ENCODE measurements at places on chromosomes 1 and 21. TPM values are rescaled to one million over a fixed set of nuclear protein-coding genes. Genes with fewer than 3 reads are reported as not detected.

DNA sequence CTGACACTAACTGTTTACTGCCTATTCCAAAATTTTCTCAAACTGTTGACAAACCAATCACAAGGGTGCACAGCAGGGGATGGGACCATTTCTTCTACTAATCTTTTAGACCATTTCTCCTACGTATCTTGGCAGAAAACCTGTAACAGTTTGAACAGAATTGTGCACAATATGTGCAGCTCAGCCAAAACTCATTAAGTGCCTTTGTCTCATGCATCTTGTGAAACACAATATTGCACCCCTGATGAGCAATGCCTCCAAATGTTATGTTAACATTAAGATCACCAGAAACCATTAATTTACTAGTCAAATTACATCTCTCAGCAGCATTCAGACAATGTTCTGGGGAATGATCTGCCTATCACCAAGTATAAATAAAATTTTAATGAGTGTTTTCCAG is 247.5 kb downstream of the NRIP1 start:
- DNase-seq: no peak

GRCh38 chr1:182667848-182668505 is 16.4 kb downstream of the RGS8 start:
- DNase-seq: no peak

GRCh38 chr1:203340112-203340790 is 10.7 kb downstream of the FMOD start:
- no peak for DNase-seq

DNA sequence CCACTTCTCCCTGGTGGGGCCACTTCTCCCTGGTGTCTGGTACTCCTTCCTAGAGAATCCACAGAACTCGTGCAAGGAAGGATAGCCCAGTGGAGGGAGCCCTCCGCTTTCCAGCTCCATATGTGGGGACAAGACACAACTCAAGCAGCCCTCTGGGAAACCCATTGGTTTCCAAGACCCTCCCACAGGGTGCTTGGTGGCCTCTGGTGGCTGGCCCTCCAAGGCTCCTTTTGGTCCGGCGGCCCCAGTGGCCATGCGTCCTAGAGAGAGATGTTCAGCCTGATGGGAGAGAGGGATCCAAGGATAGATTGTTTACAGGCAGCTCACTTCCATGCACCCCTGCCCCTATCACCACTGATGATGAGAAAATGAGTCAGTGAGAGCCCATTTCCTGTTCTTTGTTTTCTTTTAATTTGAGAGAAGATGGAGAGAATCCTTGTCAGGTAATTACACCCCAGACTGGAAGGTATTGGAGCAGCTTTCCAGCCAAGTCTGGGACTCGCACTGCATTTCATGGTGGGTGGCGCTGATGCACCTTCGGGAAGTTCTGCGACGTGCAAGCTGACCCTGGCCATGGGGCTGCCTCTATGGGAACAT is 486.2 kb upstream of the VAMP3 start:
- no peak for DNase-seq

- DNase-seq: no peak
Measured at GRCh38 chr1:37616330-37616729, 18.4 kb downstream of the RSPO1 start.

- DNase-seq: no peak
Measured at GRCh38 chr1:66925558-66925910, 744 bp downstream of the MIER1 start.

- DNase-seq: no peak
Measured at GRCh38 chr1:87436534-87436933, 107.9 kb downstream of the LMO4 start.

DNA sequence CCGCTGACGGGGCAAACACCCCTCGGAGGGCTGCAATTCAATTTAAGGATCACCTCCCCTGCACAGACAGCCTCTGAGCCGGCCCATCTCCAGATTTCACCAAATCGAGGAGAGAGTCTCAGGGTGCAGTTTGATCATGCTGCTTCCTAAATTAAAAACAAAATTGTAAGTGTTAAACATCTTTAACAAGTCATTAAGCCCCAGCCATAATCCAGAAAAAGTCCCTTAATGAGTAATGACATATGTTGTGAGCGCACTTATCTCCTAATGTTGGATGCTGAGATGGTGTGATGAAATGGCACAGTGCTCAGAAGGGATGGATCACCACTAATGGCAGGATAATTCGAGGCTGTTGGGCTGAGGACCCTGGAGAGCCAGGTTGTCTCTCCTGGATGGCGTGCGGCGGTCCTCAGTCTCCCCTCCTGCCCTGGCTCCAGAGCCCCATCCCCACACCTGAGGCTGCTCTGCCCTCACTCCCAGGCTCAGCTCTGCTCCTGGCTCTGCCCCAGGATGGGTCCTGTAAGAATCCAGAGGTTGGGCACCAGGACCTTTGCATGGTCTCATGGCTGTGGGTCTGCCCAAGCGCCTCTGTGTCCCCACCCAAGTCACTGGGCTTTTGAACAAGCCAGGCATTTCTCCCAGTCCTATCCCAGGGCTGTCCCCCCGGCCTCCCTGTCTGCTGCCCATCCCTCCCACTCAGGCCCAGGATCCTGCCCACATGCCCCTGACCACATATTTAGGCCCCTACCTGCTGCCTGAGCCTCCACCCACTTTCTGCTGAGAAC is 224.4 kb upstream of the POU3F1 start:
- DNase-seq: no peak

GRCh38 chr21:42164064-42164789 is 54.7 kb upstream of the ABCG1 start:
- peak; percentile 85 for DNase-seq

DNA sequence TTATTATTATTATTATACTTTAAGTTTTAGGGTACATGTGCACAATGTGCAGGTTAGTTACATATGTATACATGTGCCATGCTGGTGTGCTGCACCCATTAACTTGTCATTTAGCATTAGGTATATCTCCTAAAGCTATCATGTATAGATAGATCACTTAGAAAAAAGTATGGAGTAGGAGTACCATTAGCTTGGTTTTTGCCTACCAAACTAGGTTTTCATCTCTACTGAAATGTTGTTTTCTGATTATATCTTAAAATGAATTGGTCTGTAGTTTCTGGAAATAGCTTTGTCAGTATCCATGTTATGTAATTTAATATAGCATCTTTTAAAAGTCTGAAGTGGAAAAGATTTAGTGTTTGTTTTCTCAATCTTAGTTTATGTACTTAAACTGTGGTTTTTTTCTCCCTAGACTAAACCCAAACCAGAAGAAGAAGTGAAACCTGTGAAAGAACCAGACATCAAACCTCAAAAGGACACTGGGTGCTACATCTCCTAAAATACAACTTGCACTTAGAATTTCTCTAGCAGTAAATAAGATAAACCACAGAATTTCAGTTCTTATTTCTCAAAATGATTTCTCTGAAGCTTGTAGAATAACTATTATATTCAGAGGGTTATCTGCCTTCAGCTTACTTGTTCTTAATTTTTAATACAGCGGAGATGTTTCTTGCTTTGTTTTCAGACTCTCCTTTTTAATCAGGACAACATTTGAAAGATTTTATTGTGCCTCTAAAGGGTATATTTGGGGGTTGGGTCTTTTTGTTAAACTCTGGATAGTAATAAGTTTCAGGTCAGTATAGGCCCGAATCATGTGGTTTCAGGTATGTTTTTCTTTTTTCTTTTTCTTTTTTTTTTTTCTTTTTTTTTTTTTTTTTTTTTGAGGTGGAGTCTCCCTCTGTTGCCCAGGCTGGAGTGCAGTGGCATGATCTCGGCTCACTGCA is 4.5 kb upstream of the FAM177B start:
- DNase-seq: no peak

DNA sequence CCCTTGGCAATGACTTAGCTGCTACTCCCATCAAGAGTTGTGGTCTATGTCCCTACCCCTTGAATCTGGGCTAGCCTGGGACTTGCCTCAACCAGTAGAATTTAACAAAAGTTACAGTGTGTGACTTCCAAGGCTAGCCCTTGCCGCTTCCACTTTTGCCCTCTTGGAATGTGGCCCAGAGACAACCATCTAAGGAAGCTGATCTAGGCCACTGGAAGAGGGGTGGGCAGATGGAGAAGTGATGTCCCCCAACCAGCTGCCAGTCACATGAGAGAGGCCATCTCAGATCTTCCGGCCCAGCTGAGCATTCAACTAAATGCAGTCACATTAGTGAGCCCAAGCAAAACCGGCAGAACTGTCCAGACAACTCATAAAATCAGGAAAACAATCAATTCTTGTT is 115.1 kb downstream of the TOMM20 start:
- DNase-seq: peak; percentile 59

GRCh38 chr1:39788758-39789570 is at the start of gene BMP8B:
Gene BMP8B, minus strand, starts transcription at chr1:39788865. Its CDS starts 380 bp downstream, at chr1:39788485.
- peak; percentile 89 for DNase-seq

GRCh38 chr21:43694437-43695079 is 24.4 kb upstream of the PDXK start:
- DNase-seq: no peak

DNA sequence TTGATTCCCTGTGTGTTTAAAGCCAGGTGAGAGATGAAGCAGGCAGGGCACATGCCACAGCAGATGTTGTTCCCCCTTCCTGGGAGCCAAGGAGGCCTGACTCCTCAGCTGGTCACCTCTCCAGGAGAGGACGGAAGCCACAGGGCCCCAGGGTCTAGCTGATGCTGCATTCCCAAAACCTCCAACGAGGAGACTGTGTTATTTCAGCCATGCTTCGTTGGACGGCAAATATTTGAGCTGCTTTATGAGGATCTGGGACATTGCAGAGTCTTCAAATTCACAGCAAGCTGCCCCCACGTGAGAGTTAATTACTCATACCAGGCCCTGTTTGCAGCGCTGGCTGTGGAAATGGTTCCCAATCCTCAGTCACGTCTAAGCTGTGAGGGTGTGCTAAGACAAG is 85.3 kb downstream of the CDC7 start:
- no peak for DNase-seq

GRCh38 chr1:40014253-40014706 is 26.2 kb upstream of the CAP1 start:
- no peak for DNase-seq

- no peak for DNase-seq
Measured at GRCh38 chr1:2628933-2629626, 3.7 kb downstream of the MMEL1 start.

GRCh38 chr1:21497466-21498061 is 11.7 kb upstream of the ALPL start:
- DNase-seq: peak; percentile 51

GRCh38 chr1:119688810-119689209 is 22.9 kb upstream of the PHGDH start:
- no peak for DNase-seq

DNA sequence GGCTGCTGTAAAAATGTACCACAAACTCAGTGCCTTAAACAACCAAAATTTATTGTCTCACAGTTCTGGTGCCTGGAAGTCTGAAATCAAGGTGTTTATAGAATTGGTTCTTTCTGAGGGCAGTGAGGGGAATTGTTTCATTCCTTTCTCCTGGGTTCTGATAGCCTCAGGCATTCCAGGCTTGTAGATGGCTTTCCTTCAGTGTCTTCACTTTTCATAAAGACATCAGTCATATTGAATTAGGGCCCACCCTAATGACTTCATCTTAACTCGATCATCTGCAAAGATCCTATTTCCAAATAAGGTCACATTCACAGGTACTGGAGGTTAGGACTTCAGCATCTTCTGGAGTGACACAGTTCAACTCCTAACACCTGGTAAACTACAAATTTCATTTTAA is 15.0 kb downstream of the CDKN2C start:
- no peak for DNase-seq

DNA sequence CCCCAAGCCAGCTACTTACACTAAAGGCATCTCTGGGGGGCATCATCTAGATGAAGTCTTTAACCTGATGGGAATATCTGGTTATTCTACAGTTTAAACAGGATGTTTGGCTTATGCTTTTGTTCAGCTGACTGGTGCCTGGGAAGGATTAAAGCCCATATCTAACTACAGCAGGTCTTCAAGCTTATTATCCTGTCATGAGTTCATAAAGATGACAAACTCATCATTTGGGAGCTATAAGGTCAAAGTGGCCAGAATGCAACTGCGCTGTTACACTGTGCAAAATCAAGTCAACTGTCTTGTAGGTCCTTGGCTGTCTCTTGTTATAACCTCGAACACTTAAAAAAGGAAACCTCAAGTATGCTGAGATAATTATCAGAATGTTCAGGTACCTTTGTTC is 18.6 kb upstream of the MOB3C start:
- DNase-seq: no peak

DNA sequence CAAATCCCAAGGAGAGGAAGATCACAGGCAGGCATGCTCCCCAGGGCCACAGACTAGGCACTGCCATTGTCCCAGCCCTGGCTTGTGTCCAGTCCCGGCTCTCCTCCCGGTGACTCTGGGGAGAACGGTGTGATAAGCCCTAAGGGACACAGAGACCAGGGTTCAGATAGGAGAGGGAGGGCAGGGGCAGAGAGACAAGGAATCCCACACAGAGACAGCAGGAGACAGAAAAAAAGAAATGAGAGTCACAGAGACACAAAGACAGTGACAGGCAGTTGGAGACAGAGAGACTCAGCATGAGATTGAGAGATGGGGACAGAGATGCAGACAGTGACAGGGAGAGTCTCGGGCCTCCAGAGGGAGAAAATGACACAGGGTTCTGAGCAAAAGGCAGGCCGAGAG is 361 bp downstream of the INSRR start:
- no peak for DNase-seq

DNA sequence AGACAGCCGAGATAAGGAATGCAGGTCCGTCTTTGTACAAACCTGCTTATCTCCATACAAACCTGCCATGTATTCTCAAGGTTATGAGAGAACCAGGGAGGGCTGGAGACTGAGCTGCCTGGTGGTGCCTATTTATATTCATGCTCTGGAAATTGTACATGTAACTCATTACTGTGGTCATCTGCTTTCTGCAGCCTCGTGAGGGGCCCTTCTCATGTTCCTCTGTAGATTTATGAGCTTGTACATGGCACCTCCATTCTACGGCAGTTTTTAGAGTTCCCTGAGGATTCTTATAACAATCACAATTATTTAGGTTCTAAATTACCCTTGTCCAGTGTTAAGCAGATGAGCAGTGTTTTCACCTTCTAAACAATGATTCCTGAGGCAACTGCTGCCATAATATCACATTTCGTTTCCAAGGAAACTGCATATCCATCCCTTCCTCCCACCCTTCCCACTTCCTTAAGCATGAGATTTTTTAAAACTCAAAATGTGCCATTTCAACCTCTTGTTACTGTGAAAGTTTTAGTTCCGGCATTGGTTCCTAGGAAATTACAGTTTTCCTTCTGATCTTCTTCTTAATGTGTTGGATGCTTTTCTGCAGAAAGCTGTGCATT is 112.1 kb downstream of the ST6GALNAC3 start:
- no peak for DNase-seq

Gene PTPN14
- 47.6 TPM for total RNA-seq

Gene PAPPA2
- 0.48 TPM for total RNA-seq

Gene PROX1
- total RNA-seq: 4.1 TPM

Gene RASAL2
- 17.3 TPM for total RNA-seq

Gene KCNJ10
- 0.16 TPM for total RNA-seq

Gene NHLH1
- 0.42 TPM for total RNA-seq

Gene RHD
- not detected for total RNA-seq

Gene WNT3A
- total RNA-seq: not detected

Gene RPS6KC1
- total RNA-seq: 22.7 TPM

Gene MAP3K7CL
- 3.9 TPM for total RNA-seq

Gene ILF2
- total RNA-seq: 116 TPM

Gene OR2L13
- total RNA-seq: not detected

Gene UCHL5
- 27.5 TPM for total RNA-seq

Gene OR2AK2
- not detected for total RNA-seq

Gene FCER1G
- total RNA-seq: 176 TPM

Gene PARS2
- 1.9 TPM for total RNA-seq

Gene FCER1A
- 0.80 TPM for total RNA-seq
